ENCODE measurements at places on chromosomes 2 and 18.

- H3K4me3 ChIP-seq = no peak overlapping the region
- H3K36me3 ChIP-seq = peaks cover 19% of the 10 kb centered on the region
- no peaks in the 10 kb centered on the region for H3K27me3 ChIP-seq
- DNase-seq = no peak
- H3K27ac ChIP-seq = no peak overlapping the region
- no peaks in the 10 kb centered on the region for H3K4me1 ChIP-seq
These were observed 106.8 kb upstream of the ZFP36L2 start for GRCh38 chr2:43333101-43333655.

GRCh38 chr2:180017784-180018183 is 10.7 kb upstream of the CWC22 start:
- H3K36me3 ChIP-seq = no peaks in the 10 kb centered on the region
- H3K4me3 ChIP-seq = no peak overlapping the region
- no peak for DNase-seq
- H3K27me3 ChIP-seq = peaks cover 8% of the 10 kb centered on the region
- no peak overlapping the region for H3K27ac ChIP-seq

GRCh38 chr18:55475916-55476315 is 112.1 kb downstream of the TCF4 start:
- H3K4me3 ChIP-seq = no peak overlapping the region
- DNase-seq = no peak
- H3K27ac ChIP-seq = no peak overlapping the region
- H3K27me3 ChIP-seq = no peaks in the 10 kb centered on the region
- H3K36me3 ChIP-seq = no peaks in the 10 kb centered on the region

GRCh38 chr2:119119076-119119785 is 39.3 kb downstream of the C1QL2 start:
- no peak overlapping the region for H3K27ac ChIP-seq
- no peak overlapping the region for H3K4me3 ChIP-seq
- no peaks in the 10 kb centered on the region for H3K36me3 ChIP-seq

GRCh38 chr2:96146153-96146880 is 1.1 kb upstream of the DUSP2 start:
- H3K36me3 ChIP-seq = peaks cover 36% of the 10 kb centered on the region
- H3K27ac ChIP-seq = peak overlapping the region; percentile 99
- peak; percentile 96 for DNase-seq
- H3K4me1 ChIP-seq = peaks cover 62% of the 10 kb centered on the region
- H3K27me3 ChIP-seq = no peaks in the 10 kb centered on the region

All from activated CD4-positive, alpha-beta T cell treated with anti-CD3 and anti-CD28 coated beads for 36 hours (primary cell).